ENCODE measurements at places on chromosomes 4 and X.

GRCh38 chrX:74578137-74578536, 36.3 kb downstream of the RLIM start:
- H3K4me3 ChIP-seq: no peak overlapping the region
- H3K4me1 ChIP-seq: peaks cover 9% of the 10 kb centered on the region
- no peaks in the 10 kb centered on the region for H3K27me3 ChIP-seq

GRCh38 chr4:17195461-17196275, 297.2 kb upstream of the LDB2 start:
- H3K4me1 ChIP-seq: no peaks in the 10 kb centered on the region
- peaks cover 2% of the 10 kb centered on the region for H3K27me3 ChIP-seq
- no peak overlapping the region for H3K27ac ChIP-seq
- H3K4me3 ChIP-seq: no peak overlapping the region
- H3K36me3 ChIP-seq: no peaks in the 10 kb centered on the region
- DNase-seq: no peak

GRCh38 chr4:48727666-48728459, 52.2 kb downstream of the FRYL start:
- no peak for DNase-seq
- H3K27ac ChIP-seq: no peak overlapping the region
- no peak overlapping the region for H3K4me3 ChIP-seq
- H3K4me1 ChIP-seq: peaks cover 68% of the 10 kb centered on the region
- H3K27me3 ChIP-seq: no peaks in the 10 kb centered on the region

GRCh38 chr4:54908763-54909162, 216.6 kb downstream of the KDR start:
- H3K4me3 ChIP-seq: no peak overlapping the region
- H3K27ac ChIP-seq: no peak overlapping the region
- H3K27me3 ChIP-seq: no peaks in the 10 kb centered on the region
- no peaks in the 10 kb centered on the region for H3K36me3 ChIP-seq
- H3K4me1 ChIP-seq: no peaks in the 10 kb centered on the region

GRCh38 chrX:41003506-41004270, 81.6 kb upstream of the USP9X start:
- H3K4me3 ChIP-seq: no peak overlapping the region
- H3K4me1 ChIP-seq: peaks cover 2% of the 10 kb centered on the region
- H3K27me3 ChIP-seq: no peaks in the 10 kb centered on the region
- H3K27ac ChIP-seq: no peak overlapping the region
- no peak for DNase-seq
- no peaks in the 10 kb centered on the region for H3K36me3 ChIP-seq

- peaks cover 73% of the 10 kb centered on the region for H3K27me3 ChIP-seq
- no peak for DNase-seq
- H3K4me1 ChIP-seq: peaks cover 18% of the 10 kb centered on the region
- peak overlapping the region; percentile 34 for H3K27ac ChIP-seq
Observed at GRCh38 chr4:182143086-182143821, 99.9 kb upstream of the TENM3 start.

GRCh38 chr4:92241094-92241493, 62.7 kb upstream of the GRID2 start:
- H3K36me3 ChIP-seq: no peaks in the 10 kb centered on the region
- H3K27me3 ChIP-seq: no peaks in the 10 kb centered on the region
- DNase-seq: no peak
- no peak overlapping the region for H3K4me3 ChIP-seq
- no peaks in the 10 kb centered on the region for H3K4me1 ChIP-seq

GRCh38 chr4:68499021-68499420, 51.8 kb downstream of the TMPRSS11E start:
- H3K4me3 ChIP-seq: no peak overlapping the region
- H3K4me1 ChIP-seq: peaks cover 2% of the 10 kb centered on the region
- H3K36me3 ChIP-seq: no peaks in the 10 kb centered on the region
- DNase-seq: no peak
- H3K27ac ChIP-seq: no peak overlapping the region
- H3K27me3 ChIP-seq: no peaks in the 10 kb centered on the region

DNA sequence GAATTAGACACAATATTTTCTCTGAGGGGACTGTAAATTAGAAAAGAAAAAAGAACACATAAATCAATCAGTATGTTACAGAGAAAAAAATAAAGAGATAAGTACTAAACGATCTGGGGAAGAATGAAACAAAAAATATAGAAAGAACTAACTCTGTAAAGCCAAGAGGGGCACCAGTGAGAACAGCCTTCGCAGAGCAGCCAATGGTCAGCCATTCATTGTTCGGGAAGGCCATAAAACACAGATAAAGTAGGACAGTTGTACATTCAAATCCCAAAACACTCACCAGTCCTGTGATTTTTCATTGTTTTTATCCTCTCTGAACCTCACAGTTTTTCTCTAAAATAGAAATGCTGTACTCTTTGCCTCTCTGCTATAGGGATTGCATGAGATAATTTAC, 127.9 kb downstream of the NEK1 start:
- H3K4me1 ChIP-seq: no peaks in the 10 kb centered on the region
- no peaks in the 10 kb centered on the region for H3K27me3 ChIP-seq
- H3K27ac ChIP-seq: no peak overlapping the region
- no peaks in the 10 kb centered on the region for H3K36me3 ChIP-seq
- no peak for DNase-seq
- H3K4me3 ChIP-seq: no peak overlapping the region

GRCh38 chr4:147492761-147493160, 11.9 kb downstream of the EDNRA start:
- no peaks in the 10 kb centered on the region for H3K4me1 ChIP-seq
- no peak overlapping the region for H3K27ac ChIP-seq
- DNase-seq: no peak
- H3K27me3 ChIP-seq: peaks cover 4% of the 10 kb centered on the region
- H3K36me3 ChIP-seq: no peaks in the 10 kb centered on the region
- H3K4me3 ChIP-seq: no peak overlapping the region

DNA sequence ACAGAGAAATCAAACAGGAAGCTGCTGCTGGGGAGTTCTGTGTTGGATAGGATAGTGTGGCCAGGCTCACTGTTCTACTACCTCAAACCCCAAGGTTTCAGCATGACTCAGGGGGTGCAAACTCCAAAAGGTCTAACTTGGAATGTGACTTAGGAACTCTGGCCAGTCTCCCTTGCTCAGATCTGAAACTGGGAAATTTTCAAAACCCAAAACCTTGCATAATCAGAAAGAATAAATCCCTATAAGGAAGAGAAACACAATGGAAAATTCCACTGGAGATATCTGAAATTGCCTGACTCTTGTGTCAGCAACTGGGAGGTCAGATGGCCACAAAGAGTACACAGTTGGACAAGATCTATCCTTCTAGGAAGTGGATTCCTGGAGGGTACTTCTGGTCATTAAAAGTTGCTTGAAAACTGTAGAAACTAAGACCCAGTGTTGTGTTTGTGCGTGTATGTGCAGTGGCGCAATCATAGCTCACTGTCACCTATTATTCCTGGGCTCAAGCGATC, 58.0 kb downstream of the PPEF2 start:
- no peaks in the 10 kb centered on the region for H3K27me3 ChIP-seq
- no peak overlapping the region for H3K27ac ChIP-seq
- no peak overlapping the region for H3K4me3 ChIP-seq

GRCh38 chr4:128827296-128827695, 17.8 kb downstream of the JADE1 start:
- peaks cover 45% of the 10 kb centered on the region for H3K4me1 ChIP-seq
- peaks cover 26% of the 10 kb centered on the region for H3K36me3 ChIP-seq
- H3K4me3 ChIP-seq: no peak overlapping the region
- peak overlapping the region; percentile 74 for H3K27ac ChIP-seq
- DNase-seq: no peak

- H3K27ac ChIP-seq: no peak overlapping the region
- H3K4me1 ChIP-seq: peaks cover 5% of the 10 kb centered on the region
- H3K4me3 ChIP-seq: no peak overlapping the region
- peaks cover 20% of the 10 kb centered on the region for H3K27me3 ChIP-seq
- DNase-seq: no peak
Observed at GRCh38 chr4:829291-829690, 3.4 kb upstream of the CPLX1 start.

DNA sequence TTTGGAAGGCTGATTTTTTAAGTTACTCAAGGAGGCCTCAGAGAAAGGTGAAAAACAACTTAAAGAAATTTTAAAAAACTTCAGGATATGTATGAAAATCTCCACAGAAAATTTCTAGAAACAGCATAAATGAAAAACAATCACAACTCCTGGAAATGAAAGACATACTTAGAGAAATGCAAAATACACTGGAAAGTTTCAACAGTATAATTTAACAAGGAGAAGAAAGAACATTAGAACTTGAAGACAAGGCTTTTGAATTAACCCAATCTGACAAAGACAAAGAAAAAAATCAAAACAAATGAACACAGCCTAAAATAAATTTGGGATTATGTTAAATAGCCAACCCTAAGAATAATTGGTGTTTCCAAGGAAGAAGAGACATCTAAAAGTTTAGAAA, 300.5 kb downstream of the ANTXR2 start:
- H3K4me3 ChIP-seq: no peak overlapping the region
- no peak for DNase-seq
- no peaks in the 10 kb centered on the region for H3K36me3 ChIP-seq
- no peaks in the 10 kb centered on the region for H3K4me1 ChIP-seq
- no peaks in the 10 kb centered on the region for H3K27me3 ChIP-seq
- H3K27ac ChIP-seq: no peak overlapping the region

GRCh38 chrX:77918568-77918967, 8.1 kb downstream of the ATP7A start:
- no peak overlapping the region for H3K4me3 ChIP-seq
- no peak overlapping the region for H3K27ac ChIP-seq
- H3K36me3 ChIP-seq: peaks cover 3% of the 10 kb centered on the region

DNA sequence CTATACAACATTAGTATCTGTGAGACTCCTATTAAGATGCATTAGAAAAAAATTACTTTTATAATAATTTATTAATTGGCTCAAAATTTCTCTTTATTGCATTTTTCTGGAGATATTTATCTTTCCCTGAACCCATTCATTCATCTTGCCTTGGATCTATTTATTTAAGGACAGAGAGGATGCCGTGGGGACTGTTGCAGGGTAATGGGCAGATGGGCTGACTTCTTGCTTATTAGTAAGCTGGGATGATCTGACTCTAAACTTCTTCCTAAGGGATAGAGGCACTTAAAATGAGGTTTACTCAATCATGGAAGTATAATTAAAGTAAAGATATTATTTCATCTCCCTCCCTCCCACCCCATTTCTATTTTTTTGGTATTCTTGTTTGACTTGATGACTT, 18.2 kb upstream of the ANK2 start:
- no peak for DNase-seq
- H3K4me3 ChIP-seq: no peak overlapping the region
- H3K27me3 ChIP-seq: peaks cover 4% of the 10 kb centered on the region
- no peaks in the 10 kb centered on the region for H3K4me1 ChIP-seq
- no peaks in the 10 kb centered on the region for H3K36me3 ChIP-seq

- no peaks in the 10 kb centered on the region for H3K27me3 ChIP-seq
- peak overlapping the region; percentile 100 for H3K4me3 ChIP-seq
Observed at GRCh38 chrX:149540131-149540620, 636 bp upstream of the EOLA1 start.

DNA sequence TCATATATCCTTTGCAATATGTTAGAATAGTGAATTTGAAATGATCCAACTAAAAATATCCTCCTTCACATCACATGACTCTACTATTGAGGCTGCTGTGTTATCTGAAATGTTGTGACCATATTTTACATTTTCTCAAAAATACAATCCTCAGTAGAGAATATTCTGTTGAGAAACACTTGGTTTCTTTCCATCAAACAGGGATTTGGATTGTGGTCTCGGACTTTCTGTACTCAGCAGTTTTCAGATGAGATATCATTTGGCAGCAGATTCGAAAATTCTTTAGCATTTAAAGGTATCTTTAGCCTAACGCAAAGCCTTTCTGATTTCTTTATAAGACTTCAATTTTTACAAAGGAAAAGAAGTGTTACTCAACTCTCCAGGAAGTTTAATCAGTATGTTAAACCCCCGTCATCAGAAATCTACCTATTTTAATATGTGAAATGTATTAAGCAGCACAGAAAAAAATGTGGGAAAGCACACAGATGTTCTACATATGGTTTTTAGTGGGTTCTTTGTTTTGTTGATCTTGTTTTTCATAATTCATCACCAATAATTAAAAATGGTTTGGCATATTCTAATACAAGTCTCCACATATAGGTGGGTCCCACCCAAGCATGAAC, 55.4 kb upstream of the ANXA3 start:
- H3K27me3 ChIP-seq: peaks cover 18% of the 10 kb centered on the region
- H3K36me3 ChIP-seq: no peaks in the 10 kb centered on the region
- no peaks in the 10 kb centered on the region for H3K4me1 ChIP-seq
- no peak for DNase-seq
- H3K27ac ChIP-seq: no peak overlapping the region

DNA sequence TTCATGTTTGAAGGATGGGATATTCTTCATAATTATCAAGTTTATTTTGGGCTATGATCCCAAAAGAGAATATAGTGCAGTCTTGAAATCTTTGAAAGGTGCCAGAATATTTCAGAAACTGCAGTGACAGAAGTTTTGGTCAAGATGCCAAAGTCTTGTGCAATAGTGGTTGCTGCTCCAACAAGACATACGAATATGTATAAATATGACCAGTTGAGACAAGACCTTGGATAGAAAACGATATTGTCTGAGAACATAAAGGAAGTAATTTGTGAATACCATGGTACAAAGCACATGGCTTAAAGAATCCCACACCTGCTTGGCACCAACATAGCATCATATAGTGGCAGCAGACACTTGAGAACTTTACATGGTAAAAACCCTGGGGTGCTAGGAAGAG, 48.6 kb upstream of the AMELX start:
- DNase-seq: no peak
- no peak overlapping the region for H3K27ac ChIP-seq
- H3K4me1 ChIP-seq: no peaks in the 10 kb centered on the region
- no peak overlapping the region for H3K4me3 ChIP-seq
- H3K36me3 ChIP-seq: no peaks in the 10 kb centered on the region

GRCh38 chr4:84639145-84639544, 56.2 kb downstream of the CDS1 start:
- H3K4me1 ChIP-seq: no peaks in the 10 kb centered on the region
- peak; percentile 27 for DNase-seq
- no peaks in the 10 kb centered on the region for H3K36me3 ChIP-seq
- H3K4me3 ChIP-seq: no peak overlapping the region

- H3K4me1 ChIP-seq: peaks cover 13% of the 10 kb centered on the region
- no peak overlapping the region for H3K27ac ChIP-seq
- peaks cover 39% of the 10 kb centered on the region for H3K36me3 ChIP-seq
- no peak for DNase-seq
- H3K4me3 ChIP-seq: no peak overlapping the region
Observed at GRCh38 chr4:122218762-122219161, 66.6 kb downstream of the BLTP1 start.
